ENCODE measurements at places on chromosomes 12 and 14.

DNA sequence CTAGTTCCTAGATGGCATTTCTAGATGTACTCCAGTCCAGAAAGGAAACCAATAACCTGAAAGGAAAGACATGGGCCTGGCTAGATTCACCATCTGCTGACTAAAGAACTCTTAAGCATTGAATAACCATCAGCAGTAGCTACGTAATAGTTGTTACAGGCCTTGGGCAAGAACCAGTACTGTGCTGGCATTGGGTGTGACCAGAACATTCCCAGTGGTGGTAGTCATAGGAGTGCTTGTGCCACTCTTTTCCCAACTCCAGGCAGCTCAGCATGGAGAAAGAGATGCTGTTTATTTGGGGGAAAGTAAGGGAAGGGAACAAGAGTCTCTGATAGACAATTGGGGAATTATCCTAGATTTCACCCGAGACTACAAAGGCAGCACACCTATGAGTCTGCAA lies 333.3 kb downstream of the SLC16A7 start:
- DNase-seq = no peak

DNA sequence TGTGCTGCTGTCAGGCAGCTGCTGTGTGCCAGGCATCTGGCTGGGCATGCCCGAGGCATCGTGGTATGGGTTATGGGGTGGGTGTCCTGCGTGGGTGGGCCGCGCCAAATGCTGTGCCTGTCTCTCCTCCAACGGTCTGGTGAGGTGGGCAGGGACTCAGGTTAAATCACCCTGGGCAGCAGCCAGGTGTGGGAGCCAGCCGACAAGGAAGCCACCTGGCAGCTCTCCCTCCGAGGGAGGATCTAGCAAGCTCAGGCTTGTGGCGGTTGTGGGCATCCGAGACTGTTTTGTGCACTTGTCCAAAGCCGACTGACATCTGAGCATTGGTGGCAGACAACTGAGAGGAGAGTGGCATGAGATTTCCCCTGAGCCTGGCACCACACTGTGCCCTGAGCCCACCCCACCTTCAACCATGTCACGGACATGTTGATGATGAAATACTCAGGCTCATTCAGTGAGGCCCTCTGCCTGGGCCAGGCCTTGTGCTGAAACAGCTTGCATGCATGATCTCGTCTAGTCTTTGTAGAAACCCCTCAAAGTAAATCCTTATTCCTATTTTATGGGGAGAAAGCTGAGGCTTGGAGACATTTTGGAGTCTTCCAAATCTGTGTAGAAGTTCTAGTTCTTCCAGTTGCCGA lies 181.8 kb upstream of the MYL2 start:
- no peak for DNase-seq

DNA sequence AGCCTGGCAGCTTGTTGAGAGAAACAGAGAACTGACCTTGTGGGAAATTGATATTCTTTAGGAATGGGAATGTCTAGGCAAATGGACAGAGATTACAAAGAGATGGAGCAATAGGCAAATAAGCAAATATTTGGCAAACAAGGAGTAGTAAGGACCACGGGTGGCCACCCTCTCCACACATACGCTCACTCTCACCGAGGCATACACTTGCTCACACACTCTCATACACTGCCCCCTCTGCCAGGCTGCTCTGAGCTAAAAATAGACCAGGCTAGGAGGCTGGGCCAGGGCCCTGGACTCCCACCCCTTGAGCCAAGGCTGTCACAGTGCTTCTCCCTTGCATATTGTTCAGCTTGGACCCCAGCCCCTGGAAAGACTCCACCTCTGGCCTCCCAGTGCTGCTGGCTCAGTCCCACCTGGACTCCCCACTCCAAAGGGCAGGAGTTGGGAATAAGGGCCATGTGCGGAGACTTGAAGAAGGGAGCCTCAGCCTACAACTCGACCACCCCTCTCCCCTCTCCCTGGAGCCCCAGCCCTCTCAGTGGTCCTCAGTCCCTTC lies 1.1 kb downstream of the PPP1R1A start:
- DNase-seq = no peak

- DNase-seq = no peak
Measured at GRCh38 chr14:95092723-95093122, 64.6 kb downstream of the DICER1 start.

DNA sequence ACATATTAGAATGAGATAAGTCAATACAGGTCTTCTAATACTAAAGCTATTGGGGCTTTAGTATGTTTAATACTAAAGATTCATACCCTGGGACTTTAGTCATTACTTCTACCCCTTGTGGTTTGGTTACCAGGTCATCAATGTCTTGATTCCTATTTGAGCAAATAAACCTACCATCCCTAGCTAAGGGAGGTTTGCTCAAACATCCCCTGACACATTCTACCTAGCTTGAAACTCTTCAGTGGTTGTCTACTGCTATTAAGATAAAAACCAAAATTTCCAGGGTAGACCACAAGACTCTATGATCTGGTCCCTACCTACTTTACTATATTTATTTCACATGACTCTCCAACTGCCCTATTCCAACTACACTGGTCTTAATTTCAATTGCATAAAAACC lies 7.3 kb upstream of the C2CD5 start:
- no peak for DNase-seq

Data from CD4-positive, alpha-beta T cell treated with Interleukin-12 subunit alpha and Interleukin-12 subunit beta, for 1 hour (primary cell).